ENCODE measurements at places on chromosomes 4 and X.

DNA sequence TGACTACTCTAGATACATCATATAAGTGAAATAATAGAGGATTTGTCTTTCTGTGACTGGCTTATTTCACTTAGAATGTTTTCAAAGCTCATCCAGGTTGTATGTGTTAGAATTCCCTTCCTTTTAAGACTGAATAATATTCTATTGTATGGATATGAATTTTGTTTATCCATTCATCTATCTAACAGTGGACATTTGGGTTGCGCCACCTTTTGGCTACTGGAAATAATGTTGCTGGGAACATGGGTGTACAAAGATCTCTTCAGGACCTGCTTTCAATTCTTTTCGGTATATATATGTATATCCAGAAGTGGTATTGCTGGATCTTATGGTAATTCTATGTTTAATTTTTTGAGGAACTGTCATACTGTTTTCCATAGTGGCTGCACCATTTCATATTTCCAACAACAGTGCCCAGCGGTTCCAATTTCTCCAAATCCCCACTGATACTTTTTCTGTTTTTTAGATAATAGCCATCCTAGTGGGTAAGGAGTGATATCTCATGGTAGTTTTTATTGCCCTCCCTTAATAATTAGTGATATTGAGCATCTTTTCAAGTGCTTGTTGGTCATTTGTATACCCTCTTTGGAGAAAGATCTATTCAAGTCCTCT lies 3.4 kb upstream of the SCD5 start:
- DNase-seq: no peak

- no peak for DNase-seq
Observed at GRCh38 chr4:184420881-184421416, 53.4 kb downstream of the IRF2 start.

- no peak for DNase-seq
Observed at GRCh38 chr4:95547715-95548471, 880 bp downstream of the UNC5C start.

GRCh38 chr4:76016393-76016792 lies 6.9 kb downstream of the CXCL10 start:
- DNase-seq: no peak

- no peak for DNase-seq
Observed at GRCh38 chrX:106952988-106953387, 32.8 kb downstream of the CLDN2 start.

DNA sequence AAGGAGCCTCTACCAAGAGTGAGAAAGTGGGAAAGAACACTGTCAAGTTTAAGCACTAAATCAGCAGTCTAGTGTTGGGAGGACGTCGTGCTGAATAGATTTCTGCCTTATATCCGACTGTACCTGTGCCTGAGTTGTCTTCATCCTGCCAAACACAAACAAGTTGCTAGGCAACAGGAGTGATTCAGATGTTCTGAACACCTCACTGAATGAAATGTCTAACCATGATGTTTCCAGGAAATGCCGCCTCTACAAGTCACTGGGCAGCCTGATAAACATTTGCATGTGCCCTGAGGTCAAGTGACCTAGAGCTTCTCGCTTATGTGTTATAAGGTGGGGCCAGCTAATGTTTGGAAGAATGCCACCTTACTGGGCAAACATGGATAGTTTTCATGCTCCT lies 37.9 kb downstream of the SGMS2 start:
- DNase-seq: no peak

DNA sequence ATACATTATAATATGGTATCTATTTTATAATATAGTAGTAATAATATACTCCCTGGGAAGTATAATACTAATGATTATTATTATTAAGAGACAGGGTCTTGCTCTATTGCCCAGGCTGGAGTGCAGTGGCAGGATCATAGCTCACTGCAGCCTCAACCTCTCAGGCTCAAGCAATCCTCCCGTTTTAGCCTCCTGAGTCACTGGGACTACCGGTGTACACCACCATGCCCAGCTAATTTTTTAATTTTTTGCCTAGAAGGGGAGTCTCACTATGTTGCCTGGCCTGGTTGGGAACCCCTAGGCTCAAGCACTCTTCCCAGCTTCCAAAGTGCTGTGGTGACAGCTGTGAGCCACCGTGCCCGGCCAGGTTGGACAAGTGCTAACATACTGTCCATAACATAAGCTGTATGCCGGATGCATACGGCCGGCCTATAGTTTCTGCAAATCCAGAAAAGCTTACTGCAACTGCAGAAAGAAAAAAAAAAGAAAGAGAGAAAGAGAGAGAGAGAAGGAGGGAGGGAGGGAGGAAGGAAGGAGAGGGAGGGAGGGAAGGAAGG lies 94.2 kb upstream of the PPP2R3B start:
- no peak for DNase-seq

DNA sequence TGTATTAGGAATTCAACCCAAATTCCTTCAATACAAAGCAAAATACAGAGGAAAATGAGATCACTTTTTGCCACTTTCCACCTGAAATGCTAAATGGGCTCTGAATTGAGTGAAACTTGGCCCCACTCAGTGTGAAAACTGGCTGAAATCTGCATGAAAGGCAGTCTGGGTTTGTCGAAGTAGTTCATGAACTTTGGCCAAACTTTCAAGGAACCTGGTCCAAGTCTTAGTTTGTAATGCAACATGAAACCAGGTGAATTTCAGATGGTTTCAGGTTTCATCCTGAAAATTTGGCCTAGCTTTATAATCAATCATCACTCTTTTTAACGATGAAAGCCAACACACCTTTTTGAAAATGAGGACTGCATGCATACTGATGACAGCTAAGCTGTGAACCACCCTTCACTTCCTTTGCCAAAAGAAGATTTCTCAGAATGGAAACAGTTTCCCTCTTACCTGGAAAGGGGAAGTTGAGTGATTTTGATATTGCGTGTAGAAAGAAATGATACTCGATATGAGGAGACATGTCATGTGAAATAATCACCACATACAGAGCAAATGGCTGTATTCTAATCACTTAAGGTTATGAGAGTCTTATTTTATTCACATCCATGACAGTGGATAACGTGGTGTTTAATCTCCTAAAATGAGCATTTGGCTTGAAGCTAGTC lies 209.9 kb upstream of the ETNPPL start:
- DNase-seq: no peak

DNA sequence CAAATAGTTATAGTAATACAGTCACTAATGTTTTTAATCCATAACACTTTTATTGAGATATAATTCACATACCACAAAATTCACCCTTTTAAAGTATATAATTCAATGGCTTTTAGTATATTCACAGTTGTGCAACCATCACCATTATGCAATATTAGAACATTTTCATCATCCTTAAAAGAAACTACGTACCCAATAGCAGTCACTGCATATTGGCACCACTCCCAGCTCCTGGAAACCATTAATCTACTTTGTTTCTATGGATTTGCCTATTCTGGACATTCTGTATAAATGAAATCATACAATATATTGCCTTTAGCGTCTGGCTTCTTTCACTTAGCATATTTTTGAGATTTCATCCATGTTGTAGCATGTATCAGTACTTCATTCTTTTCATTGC lies 99.3 kb downstream of the AMMECR1 start:
- peak; percentile 69 for DNase-seq

DNA sequence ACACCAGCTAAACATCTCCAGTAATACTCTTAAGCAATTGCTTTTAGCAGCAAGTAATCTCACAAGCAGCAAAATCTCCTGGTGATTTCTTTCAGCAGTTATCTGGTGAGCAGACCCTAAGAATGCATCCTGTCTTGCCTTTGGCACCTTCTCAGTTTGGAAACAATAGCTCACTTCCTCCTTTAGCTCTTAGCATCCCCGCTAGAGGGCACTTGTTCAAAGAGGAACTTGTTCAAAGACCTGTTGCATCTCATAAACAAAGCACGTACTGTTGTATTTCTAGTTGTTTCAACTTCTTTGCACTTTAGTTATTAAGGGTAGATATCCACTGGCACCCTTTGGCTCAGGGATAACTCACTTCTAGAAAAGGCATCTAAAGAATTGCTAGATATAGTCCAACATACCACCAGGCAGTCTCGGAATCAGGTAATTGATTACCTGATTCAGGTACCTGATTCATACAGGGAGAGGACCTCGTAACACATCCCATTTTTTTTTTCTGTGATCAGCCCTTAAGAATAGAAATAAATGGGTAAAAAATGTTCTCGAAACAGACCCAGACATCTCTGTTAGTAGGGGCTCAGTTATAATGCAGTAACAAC lies 81.9 kb upstream of the QRFPR start:
- peak; percentile 38 for DNase-seq

DNA sequence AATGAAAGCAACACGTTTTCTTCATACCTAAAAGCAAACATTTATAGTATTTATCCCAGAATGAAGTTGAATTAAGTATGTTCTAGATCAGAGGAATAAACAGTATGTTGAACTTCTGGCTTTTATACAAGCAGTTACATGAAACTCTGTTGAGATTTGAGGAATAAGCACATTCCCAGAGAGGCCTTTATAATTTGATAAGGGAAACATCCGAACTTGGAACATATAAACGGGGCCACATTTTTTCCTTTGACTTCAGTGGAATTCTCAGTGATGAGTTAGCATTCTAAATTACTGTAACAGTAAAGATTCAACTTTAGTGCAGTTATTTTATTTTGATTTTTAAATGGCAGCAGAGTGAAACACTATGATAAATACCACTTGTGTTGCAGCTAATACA lies 119.5 kb downstream of the GLRA3 start:
- no peak for DNase-seq

- DNase-seq: no peak
Observed at GRCh38 chr4:24202579-24202978, 312.7 kb upstream of the PPARGC1A start.

- no peak for DNase-seq
Observed at GRCh38 chrX:133568109-133568508, 152.8 kb upstream of the GPC4 start.

DNA sequence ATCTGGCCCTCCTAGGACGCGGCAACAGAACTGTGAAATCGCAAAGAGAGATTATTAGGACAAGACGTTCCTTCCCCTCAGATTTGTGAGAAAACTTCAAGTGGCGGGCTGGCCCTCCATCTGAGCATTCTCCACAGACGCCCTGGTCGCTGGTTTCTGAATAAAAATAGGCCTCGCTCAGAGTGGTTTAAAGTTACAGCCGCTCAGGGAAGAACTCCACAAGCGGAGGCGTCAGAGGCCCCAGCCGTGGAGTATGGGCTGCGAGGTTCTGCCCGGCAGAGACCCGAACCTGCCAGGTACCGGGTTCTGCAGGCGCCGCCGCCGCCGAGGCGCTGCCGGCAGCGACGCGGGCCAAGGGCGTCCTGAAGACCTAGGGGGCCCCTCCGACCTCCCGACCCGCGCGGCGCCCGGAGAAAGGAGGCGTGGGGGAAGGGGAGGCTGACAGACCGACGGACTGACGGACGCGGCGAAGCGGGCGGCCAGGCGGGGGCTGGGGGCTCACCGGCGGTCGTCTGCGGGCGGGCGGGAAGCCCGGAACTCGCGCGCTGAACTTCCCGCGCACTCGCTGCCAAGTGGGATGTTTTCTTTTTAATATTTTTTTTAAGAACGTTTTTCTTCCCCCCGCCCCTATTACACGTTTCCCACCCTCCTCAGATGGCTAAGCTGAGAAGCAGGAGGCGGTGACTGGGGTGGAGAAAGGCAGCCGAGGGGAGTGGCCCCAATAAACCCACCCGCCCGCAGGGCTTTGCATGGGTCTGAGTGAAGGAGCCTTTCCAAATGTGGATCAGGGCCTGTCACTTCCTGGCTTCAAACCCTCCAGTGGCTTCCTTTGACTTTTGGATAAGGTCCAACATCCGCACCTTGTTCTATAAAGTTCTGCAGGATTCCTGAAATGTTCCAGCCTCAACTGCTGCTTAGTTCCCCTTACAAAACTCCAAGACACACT lies at the start of gene PABPC4L:
PABPC4L (minus strand) TSS at position 574 of the 946 bp plus-strand sequence. CDS start 770 bp downstream, outside the sequence.
- peak; percentile 45 for DNase-seq

GRCh38 chr4:8198206-8198905 lies 734 bp upstream of the SH3TC1 start:
- DNase-seq: no peak
